ENCODE measurements at places on chromosomes 1 and 21. TPM values are rescaled to one million over a fixed set of nuclear protein-coding genes. Genes with fewer than 3 reads are reported as not detected.

The GFI1 gene
- total RNA-seq, result not detected

The ATP1A4 gene
- not detected for total RNA-seq

The HSD3B2 gene
- total RNA-seq, result not detected

The NDUFS2 gene
- total RNA-seq, result 206 TPM

The CD101 gene
- 0.39 TPM for total RNA-seq

- no peak for DNase-seq
Observed at GRCh38 chr1:181592255-181592859, 109.0 kb downstream of the CACNA1E start.

DNA sequence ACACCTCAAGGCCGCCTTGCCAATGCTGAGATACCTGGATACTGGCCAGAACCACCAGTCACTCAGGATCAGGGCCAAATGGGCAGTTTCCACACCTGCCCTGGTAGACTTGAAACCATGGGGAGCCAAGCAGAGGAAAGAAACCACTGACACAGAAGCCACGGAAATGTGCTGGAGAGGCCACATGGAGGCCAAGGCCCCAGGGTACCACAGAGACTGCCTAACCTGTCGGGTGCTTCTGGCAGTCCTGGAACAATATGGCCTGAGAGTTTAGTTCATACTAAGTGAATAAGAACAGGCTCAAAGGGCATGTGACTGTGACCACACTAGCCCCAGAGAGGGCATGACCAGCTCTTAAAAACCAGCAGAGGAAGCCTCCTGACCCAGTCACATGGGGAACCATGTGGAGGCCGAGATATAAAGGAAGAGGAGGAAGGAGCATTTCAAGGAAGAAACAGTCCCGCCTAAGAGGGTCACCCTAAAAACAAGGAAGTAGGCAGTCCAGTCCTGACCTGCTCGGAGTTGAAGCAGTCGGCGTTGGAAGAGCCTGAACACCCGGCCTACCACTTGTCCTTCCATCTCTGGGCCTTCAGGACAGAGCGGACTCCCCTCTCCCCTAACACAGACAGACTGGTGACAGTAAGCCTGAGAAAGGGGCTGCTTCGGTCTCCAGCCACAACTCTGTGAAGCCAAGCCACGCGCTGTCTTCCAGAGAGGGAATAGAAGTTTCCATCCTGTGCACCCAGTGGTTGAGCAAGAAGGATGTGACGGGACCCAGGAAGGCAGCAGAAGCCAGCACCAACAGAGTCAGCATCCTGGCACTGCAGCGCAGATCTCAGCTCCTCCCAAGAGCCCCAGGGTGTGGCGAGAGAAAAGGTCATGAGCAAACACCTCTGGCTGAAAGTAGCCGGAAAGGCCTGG, at the start of gene DENND2D:
DENND2D (minus strand) TSS at position 766 of the 921 bp plus-strand sequence; CDS start at position 579, 187 bp downstream.
- DNase-seq, result no peak

DNA sequence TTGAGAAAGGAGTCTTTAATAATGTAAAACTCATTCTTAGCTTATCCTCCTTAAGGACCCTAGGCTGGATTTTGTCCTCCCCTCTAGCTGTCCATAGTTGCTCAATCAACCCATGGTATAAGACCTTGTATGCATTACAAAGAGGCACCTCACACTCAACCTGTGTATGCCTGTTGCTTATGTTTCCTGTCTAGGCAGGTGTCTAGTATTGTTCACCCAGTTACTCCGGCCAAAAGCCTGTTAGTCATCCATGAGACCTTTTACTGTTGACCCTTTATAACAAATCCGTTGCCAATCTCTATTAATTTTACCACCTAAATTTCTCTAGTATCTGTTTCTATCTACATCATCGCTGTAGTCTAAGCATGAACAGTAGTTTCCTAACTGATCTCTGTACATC, 3.7 kb downstream of the LYPLAL1 start:
- no peak for DNase-seq

- DNase-seq, result no peak
Observed at GRCh38 chr1:236365999-236366570, 28.0 kb upstream of the EDARADD start.

- DNase-seq, result no peak
Observed at GRCh38 chr1:156359973-156360372, 9.0 kb upstream of the RHBG start.

DNA sequence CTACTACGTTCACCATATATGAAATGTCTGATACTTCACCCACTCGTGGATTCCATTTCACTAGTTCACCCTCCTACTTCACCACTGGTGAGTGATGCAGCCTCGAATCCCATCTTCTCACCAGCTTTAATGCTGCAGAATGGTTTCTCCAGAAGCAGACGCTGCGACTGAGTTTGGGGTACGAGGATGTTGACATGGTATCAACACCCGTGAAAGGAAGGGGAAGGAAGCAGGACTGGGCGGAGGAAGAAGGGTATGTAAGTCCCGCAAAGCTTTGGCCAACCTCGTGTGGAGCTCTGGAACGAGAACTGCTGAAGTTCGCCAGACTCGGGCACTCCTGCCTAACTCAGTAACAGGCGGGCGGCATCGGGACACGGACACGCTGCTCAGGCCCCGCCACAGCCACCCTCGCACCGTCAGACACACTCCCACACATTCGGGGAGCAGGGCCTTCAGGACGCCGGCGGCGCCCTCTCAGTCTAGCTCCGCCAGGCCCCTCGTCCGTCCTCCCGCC, 833 bp upstream of the DIP2A start:
- no peak for DNase-seq

- DNase-seq, result no peak
Observed at GRCh38 chr1:86852782-86853408, 61.0 kb downstream of the SELENOF start.

- DNase-seq, result no peak
Observed at GRCh38 chr1:59016390-59016789, 232.5 kb upstream of the JUN start.

GRCh38 chr1:247456914-247457639, 827 bp downstream of the OR2B11 start:
- no peak for DNase-seq

- DNase-seq, result peak; percentile 49
Observed at GRCh38 chr1:46622344-46622743, 5.7 kb upstream of the MOB3C start.

DNA sequence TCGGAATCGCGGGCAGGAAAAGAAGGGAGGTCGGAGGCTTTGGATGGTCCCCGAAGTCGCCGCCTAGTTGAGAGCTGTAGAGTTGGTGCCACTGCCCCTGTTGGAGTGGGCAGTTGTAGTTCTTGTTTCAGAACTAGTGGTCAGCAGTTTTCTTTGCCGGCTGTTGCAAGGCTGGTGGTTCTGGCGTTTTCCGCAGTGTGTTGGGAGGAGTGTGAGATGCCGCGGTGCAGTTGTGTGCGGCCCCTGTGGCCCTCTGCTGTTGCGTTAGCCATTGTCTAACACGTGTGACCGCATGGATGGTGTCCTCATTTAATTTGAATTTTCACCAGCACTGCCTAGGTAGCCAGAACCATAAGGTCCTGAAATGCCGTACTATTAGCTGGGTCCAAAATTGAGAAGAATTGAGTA, 1.4 kb downstream of the ARF1 start:
- DNase-seq, result peak; percentile 47

DNA sequence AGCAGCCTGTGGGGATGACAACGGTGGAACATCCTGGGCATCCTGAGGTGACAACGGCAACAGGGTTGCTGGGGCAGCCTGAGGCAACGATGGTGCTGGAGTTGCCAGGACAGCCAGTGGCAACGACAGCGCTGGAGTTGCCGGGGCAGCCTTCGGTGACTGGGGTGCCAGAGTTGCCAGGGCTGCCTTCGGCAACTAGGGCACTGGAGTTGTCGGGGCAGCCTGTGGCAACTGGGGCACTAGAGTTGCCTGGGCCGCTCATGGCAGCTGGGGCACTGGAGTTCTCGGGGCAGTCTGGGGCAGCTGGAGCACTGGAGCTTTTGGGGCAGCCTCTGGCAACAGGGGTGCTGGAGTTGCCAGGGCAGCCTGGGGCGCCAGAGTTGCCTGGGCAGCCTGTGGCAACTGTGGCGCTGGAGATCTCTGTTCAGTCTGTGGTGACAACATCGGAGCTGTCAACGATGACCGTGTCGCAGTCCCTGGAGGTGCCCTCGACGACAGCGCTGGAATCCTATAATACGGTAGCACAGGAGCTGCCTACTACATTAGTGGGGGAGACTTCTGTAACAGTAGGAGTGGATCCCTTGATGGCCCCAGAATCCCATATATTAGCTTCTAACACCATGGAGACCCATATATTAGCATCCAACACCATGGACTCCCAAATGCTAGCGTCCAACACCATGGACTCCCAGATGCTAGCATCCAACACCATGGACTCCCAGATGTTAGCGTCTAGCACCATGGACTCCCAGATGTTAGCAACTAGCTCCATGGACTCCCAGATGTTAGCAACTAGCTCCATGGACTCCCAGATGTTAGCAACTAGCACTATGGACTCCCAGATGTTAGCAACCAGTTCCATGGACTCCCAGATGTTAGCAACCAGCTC, 8.2 kb downstream of the SON start:
- no peak for DNase-seq
